Right renal cortex interstitium (tissue), 3 donors: ENCODE measurements at places on chromosomes 5 and 9. TPM values are rescaled to one million over a fixed set of nuclear protein-coding genes. Genes with fewer than 3 reads are reported as not detected.

GRCh38 chr9:104142799-104143549 is 48.9 kb downstream of the SMC2 start:
- no peak for DNase-seq

Gene PDE8B
- 4.4 TPM for polyA plus RNA-seq

GRCh38 chr5:67021962-67022361 is 174.6 kb downstream of the CD180 start:
- no peak for DNase-seq

Gene ITK
- polyA plus RNA-seq: 0.40 TPM

Gene EQTN
- 0.36 TPM for polyA plus RNA-seq

GRCh38 chr9:123597048-123597447 is 241.1 kb downstream of the CRB2 start:
- DNase-seq: no peak

GRCh38 chr9:136531186-136531903 is 14.5 kb downstream of the NOTCH1 start:
- no peak for DNase-seq

Gene SCAMP1
- 63.7 TPM for polyA plus RNA-seq

- DNase-seq: no peak
Measured at GRCh38 chr5:148384380-148384737, 601 bp downstream of the FBXO38 start.

Gene PCDHA9
- polyA plus RNA-seq: not detected

DNA sequence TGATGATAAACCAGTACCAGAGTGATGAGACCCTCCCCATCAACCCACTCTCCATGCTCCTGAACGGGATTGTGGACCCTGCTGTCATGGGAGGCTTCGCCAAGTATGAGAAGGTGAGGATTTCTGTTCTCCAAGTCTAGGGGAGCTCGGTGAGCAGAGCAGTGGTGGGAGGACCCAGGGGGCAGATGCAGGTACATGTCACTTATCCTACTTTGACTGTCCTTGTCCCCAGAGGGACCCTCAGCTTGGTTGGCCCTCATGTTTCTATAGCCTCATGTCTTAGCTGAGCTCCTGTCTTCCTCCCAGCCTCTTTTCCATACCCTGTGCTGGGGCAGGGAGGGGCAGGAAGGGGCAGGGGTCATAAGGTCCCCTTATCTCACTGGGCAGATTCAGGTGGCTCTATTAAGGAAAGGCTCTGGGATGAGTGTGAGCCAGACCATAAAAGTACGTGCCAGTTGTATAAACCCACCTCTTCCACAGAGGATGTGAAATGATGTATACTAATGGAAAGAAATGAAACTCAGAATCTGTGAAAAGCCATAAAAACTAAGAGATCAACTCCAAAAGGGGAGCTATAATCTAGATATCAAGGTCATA is 38.0 kb upstream of the FOXI1 start:
- DNase-seq: no peak

DNA sequence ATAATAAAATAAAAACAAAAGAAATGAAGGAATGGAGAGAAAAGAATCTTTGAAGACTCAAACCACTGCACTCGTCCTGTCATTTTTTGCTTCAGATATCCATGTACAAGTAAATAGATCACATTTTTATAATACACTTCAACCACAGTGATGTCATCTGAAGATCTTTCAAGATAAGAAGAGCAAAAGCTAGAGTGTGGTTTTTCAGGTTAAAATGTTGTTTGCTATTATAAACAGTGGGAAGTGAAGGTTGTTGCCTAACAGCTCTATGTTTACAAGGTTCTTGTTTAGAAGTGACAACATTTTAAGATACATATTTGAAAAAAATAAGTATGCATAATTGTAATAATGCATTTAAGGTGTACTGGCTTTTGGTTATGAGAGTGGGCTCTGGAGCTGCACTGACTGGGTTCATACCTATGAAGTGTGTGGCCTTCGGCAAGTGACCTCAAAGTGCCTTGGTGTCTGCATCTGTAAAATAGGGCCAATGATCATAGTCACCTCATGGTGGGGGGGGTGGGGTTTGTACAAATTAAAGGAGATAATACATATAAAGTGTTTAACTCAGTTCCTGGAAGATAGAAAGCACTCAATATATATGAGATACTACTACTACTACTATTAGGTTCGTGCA is 45.5 kb upstream of the IL7R start:
- no peak for DNase-seq

GRCh38 chr5:95035891-95036685 is 248.8 kb downstream of the MCTP1 start:
- DNase-seq: no peak

- no peak for DNase-seq
Measured at GRCh38 chr9:5587024-5587423, 41.9 kb upstream of the RIC1 start.

DNA sequence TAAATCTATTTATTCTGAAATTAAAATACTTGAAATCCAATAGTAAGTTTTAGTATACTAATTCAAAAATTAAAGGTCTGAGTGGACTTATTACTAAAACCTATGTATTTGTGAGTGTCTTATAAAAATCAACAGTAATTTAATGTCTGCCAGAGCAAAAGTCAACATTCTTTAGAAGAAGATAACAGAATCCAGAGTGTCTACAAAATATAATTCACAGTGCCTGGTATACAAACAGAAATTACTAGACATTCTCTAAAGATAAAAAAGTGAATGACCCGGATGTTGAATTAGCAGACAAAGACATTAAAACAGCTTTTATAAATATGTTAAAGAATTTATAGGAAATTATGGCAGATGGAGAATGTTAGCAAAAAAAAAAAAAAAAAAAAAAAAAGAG is 22.4 kb upstream of the IRX4 start:
- DNase-seq: no peak

DNA sequence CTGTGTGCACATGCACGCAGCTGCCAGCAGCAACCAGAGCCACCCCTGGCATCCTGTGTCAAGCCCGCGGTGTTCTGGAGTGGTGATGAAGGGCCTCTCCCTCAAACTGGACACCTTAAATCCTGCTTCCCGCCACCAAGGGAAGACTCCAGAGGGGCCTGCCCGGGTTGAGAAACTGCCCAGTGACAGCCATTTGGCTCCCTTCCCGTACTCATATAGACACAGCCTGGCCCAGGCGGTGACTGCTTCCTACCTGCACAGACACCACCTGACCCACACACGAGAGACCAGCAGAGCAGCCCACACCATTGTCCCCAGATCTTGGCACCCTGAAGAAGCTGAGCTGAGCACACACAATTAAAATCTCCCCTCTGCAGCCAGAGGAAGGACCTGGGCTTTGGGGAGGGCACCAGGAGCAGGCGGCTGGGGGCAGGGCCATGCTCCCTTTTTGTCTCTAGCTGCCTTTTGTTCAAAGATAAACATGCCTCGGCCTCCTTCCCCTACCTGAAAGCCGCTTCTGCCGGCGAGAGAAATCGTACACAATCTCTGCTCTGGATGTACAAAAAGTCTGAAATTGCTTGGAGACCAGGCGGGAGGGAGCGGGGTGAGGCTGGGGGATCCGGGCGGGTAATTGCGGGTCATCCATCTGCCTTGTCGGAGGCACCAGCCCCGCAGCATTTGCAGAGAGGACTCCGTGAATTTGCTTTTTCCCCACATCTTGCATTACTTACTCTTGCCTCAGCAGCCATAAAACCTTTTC is 78.4 kb downstream of the TSPAN17 start:
- DNase-seq: no peak

DNA sequence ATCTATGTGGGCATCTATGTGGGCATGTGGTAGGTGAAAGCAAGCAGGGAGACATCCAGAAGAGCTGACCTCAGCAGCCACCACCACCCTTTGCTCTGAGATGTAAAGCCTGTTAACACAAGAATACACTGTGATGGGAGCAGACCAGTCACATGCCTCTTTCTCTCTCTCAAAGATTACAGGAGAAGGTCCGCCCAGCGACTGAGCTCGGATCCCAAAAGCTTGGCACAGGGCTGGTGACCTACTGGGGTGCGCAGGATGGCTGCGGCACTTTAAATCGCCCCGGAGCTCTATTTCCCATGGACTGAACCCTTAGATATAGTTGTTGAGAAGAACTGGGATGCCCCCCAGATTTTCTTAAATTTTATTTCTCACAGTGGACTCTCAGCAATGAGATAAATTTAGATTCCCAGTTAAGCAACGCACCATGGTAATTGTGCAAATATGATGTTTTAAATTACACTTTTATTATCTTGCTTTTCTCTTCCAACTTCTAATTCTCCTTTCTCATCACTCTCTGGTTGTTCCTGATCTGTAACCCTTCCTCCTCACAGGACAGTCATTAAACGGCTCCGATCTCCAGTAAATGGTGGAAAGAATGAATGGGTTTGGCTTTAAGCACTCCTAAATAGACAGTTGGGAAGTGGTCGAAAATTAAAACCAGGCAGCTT is 37.7 kb upstream of the ICE1 start:
- no peak for DNase-seq

DNA sequence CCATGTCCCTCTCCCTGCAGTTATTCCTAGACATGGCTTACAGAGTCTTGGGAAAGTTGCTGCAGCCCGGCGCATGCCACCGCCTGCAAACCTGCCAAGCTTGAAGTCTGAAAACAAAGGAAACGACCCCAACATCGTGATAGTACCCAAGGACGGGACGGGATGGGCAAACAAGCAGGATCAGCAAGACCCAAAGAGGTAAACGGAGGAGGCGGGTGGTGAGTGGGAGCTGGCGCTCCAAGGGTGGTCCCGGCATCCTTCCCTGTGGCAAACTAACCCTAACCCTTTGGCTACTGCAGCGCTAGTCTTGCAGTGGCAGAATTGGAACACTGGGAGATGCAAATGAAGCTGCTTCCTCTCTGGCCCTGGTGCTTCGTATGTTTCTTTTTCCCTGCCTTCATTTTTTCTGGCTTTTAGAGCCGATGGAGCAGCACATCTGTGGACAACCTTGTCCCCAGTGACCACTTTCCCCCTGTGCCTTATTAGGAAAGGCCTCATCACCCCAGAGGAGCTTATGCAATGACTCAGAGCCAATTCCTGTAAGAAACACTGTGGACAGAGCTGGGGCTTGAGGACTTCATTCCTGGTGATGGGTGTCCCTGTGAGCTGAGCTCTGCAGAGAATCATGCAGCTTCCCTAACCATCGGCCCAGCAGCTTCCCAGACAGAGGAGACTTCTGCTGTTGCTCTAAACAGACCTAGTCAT is 38.9 kb downstream of the PRRC2B start:
- no peak for DNase-seq

DNA sequence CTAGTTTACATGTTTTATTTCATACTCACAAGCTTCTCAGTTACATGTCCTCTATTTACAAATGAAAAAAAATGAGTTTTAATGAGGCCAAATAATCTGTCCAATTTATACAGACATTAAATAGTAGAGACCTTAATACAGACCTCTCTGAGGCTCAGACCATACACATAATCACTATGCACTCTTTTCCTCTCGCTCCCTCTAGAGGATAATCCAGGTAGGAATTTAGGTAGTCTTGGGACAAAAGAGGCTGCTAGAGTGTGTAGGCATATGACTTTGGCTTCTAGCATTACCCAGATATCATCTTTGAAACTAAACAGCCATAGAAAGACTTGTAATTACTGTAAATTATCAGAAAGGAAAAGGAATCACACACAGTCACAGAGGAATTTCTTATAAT is 444.7 kb downstream of the HINT1 start:
- no peak for DNase-seq

- no peak for DNase-seq
Measured at GRCh38 chr9:97851446-97851883, 1.6 kb upstream of the FOXE1 start.

Gene KIF20A
- polyA plus RNA-seq: 44.0 TPM

Gene IRX4
- polyA plus RNA-seq: 0.24 TPM

DNA sequence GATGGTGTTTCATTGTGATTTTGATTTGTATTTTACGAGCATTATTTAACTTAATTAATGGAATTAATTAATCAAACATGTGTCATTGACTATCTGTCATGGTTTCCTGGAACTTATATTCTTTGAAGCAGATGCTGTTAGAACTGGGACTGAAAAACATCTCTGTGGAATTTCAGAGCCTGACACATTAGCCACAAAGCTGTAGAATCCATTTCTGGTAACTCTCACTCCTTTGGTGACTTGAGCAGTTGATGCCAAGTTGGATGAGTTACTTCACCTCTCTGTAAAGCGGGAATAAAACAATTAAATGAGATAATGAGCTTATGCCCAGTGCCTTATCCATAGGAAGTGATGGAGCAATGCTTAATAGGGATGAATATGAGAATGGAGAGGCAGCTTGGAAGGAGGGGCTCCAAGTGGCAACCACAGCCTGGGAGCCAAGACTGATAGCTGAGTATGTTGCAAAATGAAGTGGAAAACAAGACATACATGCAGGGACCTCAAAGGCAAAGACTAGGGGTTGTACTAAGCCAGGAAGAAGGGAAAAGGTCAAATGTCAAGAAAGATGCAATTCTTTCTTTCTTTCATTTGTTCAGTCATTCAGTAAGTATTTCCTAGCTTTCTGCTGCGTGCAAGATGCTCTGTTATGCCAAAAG is 23.1 kb upstream of the ADRA1B start:
- no peak for DNase-seq

DNA sequence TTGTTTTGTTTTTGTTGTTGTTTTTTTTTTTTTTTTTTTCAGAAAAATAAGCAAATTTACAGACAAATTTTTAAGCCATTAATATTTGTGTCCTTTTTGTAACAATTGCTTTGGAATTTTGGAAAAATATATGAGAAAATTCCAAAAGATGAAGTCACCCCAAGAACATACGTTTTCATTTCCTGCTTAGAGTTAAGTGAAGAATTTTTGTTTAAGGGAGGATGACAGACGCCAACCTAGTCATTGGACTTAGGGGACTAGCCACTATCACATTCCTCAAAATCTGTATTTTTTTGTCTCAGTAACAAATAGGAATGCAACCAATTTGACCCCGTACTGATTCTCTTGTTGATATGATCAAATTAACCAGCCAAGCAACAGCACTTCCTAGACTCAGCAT is 433.9 kb upstream of the SLC30A5 start:
- DNase-seq: no peak

DNA sequence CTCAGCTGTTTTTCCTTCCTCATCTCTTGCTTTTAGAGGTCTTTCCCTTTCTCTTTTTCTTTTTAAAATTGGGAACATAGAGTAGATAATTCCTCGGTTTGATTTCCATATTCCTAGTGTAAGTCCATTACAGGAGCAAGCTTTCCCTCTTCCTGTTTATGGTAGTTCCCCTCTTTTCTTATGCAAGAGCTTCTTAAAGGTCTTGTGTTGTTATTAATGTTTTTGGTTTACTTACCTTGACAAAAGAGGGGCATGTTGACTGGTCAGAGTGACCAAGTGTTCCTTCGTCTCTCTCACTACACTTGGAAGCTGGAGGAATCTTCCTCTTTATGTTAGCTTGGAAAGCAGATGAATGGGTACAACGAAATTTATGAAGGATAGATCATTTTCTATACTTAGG is 8.3 kb downstream of the ATG10 start:
- DNase-seq: no peak

DNA sequence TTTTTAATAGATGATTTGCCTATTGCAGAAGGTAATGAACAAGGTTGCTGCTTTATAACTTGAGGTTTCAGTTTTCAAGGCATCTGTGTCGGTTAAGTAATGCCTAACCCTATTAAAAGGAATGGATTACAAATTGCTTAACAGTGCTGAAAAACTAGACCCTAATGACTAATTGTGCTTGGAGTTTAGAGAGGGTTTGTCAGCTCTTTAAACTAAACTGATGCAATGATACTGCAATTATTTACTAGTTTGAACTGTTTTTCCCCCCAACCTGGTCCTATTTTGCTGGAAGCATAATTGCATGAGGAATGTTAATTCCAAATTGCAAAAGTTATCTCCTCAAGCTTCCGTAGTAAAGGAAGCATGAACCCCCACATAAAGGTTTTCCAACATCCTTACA is 39.3 kb upstream of the TLX3 start:
- DNase-seq: no peak

Gene TGFBI
- polyA plus RNA-seq: 188 TPM

Gene NRARP
- polyA plus RNA-seq: 7.5 TPM

GRCh38 chr5:51439232-51439631 is 56.0 kb downstream of the ISL1 start:
- DNase-seq: no peak
